Progenitor cell of endocrine pancreas (in vitro differentiated cells): ENCODE measurements at places on chromosomes 3 and 15.

GRCh38 chr3:100737334-100737733 lies 28.0 kb downstream of the TFG start:
- DNase-seq: no peak

DNA sequence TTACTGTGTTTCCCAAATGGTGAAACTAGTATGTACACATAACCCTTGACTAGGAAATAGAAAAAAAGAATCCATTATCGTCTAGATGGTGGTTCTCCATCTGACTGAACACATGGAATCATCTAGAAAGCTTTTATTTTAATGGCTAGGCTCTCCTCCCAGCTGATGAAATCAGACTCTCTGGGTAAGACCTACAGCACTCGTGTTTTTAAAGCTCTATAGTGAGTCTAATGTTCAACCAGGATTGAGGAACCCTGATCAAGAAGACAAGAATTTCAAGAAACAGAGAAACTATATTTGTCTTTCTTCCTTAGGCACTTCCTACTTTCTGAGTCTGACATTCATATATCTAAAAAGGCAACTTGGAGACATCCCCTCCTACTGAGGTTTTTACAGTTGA lies 118.8 kb downstream of the TMCO5A start:
- DNase-seq: no peak

GRCh38 chr3:157360044-157360443 lies 76.6 kb upstream of the PTX3 start:
- no peak for DNase-seq

DNA sequence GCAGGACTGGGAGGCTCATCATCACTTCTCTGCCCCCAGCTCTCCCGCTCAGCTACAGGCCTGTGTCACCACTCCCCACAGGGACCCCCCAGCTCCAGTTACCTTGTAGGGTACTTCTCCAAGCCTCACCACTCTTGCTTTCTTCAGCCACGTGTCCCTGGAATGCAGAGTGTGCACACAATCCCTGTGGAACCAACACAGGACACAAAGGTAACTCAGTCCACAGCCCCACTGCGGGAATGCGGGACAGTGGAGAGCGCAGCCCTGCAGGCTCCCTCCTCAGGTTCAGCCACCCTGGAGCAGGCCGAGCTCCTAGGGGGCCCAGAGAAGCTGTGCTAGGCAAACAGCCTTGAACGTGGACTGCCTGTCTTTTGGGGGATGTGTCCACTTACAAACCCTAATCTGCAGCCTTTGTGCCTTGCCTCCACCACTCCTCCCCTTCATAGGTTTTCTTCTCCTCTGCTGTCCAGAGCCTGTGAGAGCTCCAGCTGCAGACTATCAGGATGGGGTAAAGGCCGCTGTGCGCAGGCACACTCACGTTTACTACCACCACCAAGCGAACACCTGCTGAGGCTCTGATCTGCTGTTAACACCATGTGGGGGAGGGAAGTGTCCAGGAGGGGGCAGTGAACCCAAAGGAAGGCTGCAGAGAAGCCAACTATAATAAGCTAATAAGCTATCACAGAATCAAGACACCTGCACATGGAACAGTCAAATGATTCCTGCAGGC lies 26.0 kb downstream of the XPC start:
- no peak for DNase-seq

DNA sequence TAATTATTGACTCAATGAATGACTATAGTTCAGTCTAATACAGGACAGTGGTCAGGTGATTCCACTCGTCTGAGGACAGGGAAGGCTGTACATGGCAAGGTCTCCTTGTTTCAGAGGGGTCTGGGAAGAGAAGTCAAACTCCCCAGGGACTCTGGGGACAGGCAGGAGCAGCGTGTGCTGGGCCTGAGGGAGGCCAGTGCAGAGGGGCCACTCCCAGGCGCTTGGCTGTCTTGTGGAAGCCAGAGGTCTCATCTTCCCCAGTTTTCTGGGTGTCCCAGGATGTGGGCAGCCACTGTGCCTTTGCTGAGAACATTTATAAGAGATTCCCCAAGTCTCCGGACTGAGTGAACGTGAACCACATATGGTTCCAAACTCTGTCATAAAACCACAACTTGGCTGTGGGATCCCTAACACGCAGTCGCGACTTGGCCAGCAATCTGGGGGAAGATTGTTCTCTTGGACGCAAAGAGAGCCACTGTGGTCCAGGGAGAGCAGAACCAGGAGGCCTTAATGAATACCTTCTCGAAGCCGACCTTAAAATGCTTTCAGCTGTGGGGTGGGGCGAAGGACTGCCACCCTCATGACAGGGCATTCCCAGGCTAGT lies 30.4 kb downstream of the BHLHE40 start:
- no peak for DNase-seq

DNA sequence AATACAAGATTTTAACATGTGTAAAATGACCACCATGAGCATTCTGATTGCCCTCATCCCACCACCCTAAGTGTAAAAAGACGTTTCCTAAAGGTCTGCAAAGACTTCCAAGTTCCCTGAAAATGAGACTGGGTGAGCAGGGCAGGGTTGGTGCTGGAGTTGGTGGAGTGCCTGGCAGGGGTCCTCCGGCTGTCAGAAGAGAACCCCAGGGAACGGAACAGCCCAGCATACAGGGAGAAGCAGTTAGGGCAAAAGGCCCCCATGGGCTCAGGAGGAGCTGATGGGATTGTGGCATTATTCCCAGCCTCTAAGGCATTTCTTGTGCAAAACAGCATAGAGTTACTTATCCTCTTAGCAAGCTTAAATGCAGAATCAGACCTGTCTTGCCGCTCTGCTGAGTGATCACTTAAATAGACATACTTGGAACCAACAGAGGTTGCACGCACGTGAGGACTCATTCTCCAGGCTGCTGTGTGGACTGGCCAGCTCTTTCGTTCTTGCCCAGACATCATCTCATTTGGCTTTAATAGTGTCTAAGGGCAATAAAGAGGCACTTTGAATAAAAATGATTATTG lies 36.0 kb downstream of the XYLB start:
- no peak for DNase-seq
